Subcutaneous adipose tissue (tissue), 4 donors: ENCODE measurements at places on chromosomes 7 and 10. TPM values are rescaled to one million over a fixed set of nuclear protein-coding genes. Genes with fewer than 3 reads are reported as not detected.

The SPDYE2 gene
- not detected for total RNA-seq

The TMEM176A gene
- total RNA-seq = 17.3 TPM

The AGAP6 gene
- 19.4 TPM for total RNA-seq

The BTBD16 gene
- not detected for total RNA-seq

The TNKS2 gene
- 48.1 TPM for total RNA-seq

The WNT8B gene
- total RNA-seq = not detected

The FFAR4 gene
- total RNA-seq = 1.7 TPM

The ZNF92 gene
- 3.6 TPM for total RNA-seq

The DNAJB6 gene
- total RNA-seq = 95.5 TPM

The ZNF655 gene
- 128 TPM for total RNA-seq

The ADIRF gene
- 1,405 TPM for total RNA-seq

The PKD1L1 gene
- total RNA-seq = 0.85 TPM

The PLPP4 gene
- not detected for total RNA-seq

The PRF1 gene
- 4.2 TPM for total RNA-seq

The SYPL1 gene
- 85.2 TPM for total RNA-seq

The INHBA gene
- total RNA-seq = 0.98 TPM

The GJD4 gene
- total RNA-seq = not detected

The SGCE gene
- 104 TPM for total RNA-seq

The CYP3A7 gene
- not detected for total RNA-seq

The THSD7A gene
- 7.3 TPM for total RNA-seq

The CALHM1 gene
- not detected for total RNA-seq

The PRTFDC1 gene
- 2.8 TPM for total RNA-seq

The ATG9B gene
- not detected for total RNA-seq

The SFTPA1 gene
- not detected for total RNA-seq

The PANK1 gene
- total RNA-seq = 2.6 TPM

The ZP3 gene
- total RNA-seq = 0.65 TPM

The SOSTDC1 gene
- not detected for total RNA-seq

The BAZ1B gene
- total RNA-seq = 62.5 TPM

The FAM171A1 gene
- total RNA-seq = 23.6 TPM

The MMRN2 gene
- 22.9 TPM for total RNA-seq

The LRRD1 gene
- total RNA-seq = 0.44 TPM

The DKK1 gene
- total RNA-seq = 79.9 TPM

The SVOPL gene
- total RNA-seq = not detected

The SUN3 gene
- not detected for total RNA-seq

The SLC26A4 gene
- 0.16 TPM for total RNA-seq

The KCND2 gene
- 2.0 TPM for total RNA-seq

The NANOS1 gene
- 9.3 TPM for total RNA-seq

The IFIT1B gene
- total RNA-seq = not detected
